ENCODE measurements at places on chromosomes 1 and 21.

GRCh38 chr1:162756523-162756922, 34.0 kb upstream of the HSD17B7 start:
- no peak for DNase-seq

DNA sequence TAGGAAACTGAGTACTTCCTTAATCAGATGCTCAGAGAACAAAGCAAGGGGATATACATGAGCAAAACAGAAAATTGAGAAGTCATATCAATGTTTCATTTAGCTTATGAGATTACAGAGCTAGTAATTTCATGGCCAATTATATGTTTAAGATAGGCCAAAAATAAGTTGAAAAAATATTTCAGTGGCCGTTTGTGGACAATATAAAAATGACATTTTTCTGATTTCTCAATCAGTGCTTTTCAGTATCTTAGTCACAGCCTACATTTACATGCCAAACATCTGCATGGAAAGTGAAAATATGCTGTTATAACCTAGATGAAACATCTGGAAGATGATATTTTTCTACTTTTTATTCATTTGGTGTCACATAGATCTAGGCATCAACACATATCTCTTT, 192.5 kb downstream of the HLX start:
- DNase-seq, result no peak

DNA sequence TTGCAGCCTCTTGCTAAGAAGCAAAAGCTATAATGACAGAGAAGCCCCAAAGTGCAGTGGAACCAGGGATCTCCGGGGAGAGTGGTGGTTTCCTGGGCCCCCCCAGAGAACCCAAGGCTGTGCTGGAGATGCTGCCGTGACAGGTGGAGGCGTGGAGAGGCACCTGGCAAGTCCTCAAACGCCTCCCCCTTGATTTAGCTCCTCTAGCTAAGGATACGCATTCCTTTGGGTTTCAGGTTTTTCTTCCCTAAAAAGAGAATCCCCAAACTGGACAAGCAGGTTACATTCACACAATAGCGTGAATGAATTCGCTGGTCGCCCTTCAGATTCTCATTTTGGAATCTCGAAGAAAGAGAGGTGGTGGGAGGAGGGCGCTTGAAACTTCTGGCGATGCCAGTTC, 853 bp upstream of the ATP1A1 start:
- DNase-seq, result no peak

DNA sequence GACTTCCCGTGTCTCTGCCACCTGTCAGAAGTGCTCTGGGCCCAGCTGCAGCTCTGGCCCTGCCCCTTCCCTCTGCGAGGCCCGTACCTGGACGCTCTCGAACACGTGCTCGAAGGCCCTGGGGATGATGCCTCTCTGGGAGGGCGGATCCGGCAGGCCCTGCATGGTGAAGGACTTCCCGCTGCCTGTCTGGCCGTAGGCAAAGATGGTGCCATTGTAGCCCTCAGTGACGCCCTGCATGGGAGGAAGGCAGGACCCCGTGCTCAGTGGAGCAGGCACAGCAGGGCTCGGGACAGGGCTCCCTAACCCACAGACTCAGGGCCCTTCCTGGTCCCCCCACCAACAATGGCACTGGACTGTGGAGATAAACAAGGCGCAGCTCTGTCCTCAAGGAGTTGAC, 2.4 kb downstream of the KIF17 start:
- no peak for DNase-seq

DNA sequence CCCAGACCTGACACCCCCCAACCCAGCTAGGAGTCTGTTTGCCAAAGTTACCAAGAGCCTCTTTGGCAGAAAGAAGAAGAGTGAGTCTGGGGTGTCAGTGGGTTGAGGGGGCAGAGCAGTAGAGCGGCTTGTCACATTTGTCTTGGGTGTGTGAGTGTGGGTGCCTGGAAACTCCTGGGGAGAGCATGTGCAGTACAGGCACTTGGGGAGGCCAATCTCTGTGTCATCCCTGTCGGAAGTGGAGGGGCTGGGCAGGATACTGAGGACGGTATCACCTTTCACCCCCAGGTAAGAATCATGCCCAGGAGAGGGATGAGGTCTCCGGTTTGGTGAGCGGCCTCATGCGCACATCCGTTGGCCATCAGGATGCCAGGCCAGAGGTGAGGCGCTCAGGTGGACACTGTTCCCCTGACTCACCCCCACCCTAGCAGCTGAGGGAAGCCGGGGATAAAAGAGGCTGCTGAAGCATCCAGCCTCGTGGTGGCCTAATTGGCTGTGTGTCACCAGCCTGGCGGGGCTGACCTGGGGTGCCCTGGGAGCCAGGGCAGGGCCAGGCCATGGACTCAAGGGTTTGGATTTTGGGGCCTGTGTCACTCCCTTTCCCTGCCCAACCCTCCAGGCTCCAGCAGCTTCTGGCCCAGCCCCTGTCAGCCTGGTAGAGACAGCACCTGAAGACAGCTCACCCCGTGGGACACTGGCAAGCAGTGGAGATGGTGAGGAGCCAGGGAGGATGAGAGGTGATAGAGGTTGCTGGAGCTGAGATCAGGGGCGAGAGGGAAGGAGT, 3.3 kb downstream of the PLK3 start:
- DNase-seq, result no peak

DNA sequence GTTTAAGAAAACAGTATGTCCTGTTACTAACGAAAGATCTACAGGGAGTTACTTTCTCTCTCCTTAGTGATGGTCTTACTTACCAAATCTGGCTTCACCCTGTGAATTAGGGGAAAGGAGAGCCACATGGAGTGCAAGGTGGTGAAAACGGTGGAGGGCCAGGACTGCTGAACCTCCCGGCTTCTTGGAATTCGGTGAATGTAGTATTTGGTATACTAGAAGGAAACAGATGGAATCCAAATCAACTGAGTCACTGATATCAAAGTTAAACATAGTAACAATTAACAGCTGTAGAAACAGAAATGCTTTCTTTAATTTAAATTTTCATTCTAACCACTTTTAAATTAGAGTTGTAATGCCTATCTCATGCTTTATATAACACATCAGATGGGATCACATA, 45.7 kb downstream of the ALG14 start:
- no peak for DNase-seq

DNA sequence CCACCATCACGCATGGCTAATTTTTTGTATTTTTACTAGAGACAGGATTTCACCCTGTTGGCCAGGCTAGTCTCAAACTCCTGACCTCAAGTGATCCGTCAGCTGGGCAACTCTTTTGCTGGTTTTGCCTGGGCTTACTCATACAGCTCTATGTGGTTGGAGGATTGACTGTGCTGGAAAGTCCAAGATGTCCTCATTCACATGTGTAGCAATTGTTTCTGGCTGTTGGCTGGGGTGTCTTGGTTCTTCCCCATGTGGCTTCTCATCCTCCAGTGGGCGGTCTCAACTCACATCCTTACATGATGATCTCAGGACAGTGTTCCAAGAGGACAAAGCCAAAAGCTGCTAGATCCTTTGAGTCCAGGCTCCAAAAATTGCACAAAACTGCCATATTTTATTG, 53.3 kb downstream of the TEX35 start:
- no peak for DNase-seq
